Left colon (tissue), 2 donors: ENCODE measurements at places on chromosomes 3 and 15.

- no peak for DNase-seq
These were observed 509.9 kb downstream of the MECOM start for GRCh38 chr3:169153656-169154055.

DNA sequence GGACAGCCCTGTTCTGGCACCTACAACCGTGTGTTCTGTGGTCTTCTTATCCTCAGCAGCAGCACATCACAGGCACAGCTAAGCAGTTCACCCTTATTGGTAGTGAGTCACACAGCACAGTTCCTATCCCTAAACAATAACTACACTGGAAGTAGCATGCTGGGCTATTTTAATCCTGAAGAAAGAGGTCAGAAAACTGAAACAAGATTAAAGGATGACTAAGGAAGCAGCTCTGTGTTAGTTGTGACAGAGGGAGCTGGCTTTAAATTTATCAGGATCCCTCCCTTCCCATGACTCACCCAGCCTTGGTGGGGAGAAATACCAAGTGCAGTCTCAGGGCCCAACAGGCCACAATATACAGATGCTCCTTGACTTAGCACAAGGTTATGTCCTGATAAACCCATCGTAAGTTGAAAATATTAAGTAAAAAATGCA is 144.3 kb downstream of the ERC2 start:
- no peak for DNase-seq

DNA sequence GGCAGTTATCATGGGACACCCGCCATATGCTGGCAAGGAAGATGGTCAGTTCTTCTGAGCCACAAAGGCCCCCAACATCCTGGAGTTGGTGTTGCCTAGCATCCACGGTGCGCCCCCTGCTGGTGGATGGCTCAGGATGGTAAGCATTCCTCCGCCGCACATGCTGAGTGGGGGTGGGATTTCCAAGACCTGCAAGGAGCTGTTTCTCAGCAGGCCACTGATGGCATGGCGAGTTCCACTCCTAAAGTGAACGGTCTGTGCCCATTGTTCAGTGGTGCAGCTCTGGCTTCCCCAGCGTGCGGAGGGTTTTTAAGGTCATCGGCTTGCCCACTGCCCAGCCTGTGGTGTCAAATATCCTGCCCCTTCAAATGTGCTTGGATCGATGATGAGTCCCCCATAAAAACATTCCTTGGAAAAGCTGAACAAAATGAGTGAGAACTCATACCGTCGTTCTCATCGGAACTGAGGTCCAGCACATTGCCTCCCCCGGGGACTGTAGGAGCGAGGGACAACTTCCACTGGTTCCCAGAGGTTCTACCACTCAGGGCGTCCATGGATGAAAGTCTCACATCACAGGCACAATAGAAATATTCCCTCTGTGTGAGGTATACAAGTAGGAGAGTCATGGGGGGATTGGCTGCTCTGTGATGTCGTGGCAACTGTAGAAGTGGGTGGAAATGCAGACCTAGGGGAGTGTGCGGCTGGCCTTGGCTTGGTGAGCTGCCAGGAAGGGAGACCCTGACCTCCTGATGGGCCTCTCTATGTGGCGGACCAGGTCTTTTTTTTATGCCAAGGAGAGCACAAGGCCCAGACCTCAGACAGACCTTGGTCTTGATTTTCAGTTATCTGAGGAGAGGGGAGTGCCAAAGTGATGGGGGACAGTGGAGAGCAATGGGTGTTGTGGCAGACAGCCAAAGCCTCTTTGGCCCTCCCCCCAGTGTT is 102.0 kb downstream of the SNRPN start:
- DNase-seq = no peak

DNA sequence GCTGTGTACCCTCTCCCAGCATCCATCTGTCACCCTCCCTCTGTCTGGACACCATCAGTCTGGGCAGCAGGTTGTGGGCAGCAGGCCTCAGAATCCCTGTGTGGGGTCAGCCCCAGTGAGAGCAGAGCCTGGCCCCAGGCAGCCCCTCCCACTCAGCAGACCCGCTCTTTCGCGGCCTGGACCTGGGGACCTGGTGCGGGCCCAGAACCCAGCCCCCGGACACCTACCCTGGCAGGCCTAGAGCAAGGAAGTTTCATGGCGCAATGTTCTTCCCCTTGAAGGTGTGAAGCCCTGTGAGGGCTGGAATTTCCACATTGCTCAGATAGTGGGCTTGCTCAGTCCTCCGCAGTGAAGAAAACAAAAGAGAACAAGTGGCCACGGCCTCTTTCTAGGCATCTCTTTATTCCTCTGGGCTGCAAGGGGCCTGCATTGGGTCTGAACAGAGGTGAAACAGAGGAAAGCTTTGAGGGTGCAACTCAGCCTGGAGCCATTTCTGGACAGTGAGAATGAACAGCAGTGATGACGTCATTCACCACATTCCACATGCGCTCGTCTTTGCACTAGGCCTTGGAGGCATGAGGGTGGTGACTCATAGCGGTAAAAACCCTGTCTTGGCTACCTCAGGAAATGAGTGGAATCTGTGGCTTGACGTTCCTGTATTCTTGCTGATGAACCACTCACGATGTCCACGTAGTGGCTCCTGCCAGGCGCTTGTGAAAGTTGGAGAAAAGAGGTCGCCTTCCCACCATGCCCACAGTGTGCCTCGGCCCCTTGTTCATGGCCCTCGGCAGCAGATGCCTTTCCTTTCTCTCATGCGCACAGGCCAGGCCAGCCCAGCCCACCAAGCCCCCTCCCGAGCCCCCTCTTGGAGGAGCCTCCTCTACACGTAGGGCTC is 66.1 kb downstream of the SLC30A4 start:
- DNase-seq = no peak

DNA sequence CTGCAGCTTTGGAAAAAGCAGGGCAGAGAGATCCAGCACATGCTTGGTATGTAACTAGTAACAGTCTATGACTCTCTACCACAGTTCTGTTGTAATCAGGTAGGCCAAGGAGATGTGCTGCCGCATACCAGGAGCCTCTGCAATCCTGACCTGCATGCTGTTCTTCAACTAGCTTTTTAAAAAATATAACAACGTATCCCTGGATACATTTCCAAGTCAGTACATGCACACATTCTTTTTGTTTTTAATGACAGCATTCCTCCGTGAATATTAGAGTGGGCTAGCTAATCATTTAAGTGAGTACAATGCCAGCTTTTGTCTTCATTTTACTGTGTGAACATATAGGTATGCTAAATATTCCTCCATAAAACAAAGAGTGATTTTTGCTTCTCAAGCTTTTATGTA is 437.8 kb downstream of the RBMS3 start:
- DNase-seq = no peak

DNA sequence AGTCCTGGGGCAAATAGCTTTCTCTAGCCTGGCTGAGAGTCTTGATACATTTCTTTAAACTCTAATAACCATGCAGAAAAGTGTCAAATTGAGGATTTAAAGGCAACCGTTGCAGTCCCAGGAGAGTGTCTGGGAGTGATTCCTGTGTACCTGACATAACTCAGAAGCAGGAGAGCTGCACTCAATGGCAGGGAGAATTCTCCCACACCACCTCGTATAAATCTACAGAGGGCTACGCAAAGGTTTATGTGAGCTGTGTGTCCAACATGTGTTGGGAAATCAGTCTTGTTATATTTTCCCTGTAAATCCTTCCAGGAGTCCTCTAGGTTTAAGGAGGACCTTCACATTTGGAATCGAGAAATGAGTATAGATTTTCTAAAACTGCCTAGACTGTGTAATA is 192.6 kb downstream of the WDR72 start:
- no peak for DNase-seq

DNA sequence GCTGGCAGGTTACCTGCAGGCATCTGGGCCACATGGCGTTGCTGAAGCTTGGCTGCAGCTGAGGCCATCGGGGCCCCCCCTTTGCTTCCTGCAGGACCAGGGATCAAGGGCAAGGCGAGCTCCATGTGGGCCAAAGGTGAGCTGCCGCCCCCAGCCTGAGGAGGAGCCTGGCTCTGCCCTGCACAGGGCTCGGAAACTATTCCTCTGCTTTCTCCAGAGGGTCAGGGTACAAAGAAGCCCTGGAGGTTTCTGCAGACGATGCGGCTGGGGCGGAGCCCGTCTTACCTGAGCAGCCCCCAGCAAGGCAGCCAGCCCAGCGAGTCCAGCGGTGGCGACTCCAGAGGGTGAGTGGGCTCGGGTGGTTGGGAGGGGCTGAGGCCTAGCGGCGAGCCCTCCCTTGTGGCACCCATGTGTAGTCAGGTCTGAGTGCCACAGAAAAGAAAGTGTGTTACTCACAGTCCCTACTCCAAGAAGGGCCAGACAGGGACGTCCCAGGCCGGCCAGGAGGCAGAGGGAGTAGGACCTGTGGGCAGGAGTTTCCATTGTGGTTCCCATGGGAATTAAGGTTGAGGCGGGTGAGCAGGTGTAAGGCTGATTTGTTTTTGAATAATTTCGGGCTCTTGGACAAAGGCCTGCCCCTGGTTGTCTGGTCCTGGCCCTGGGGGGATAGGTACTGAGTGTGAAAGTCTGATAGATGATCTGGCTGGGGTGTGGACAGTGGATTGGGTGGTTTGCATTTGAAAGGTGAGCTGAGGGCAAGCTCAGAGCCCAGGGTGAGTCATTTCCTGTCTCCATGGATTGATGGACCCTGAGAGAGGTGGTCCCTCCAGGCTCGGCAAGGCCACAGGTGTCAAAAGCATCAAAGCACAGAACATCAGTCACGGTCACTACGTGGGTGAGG is 25.4 kb downstream of the CFAP100 start:
- DNase-seq = no peak

DNA sequence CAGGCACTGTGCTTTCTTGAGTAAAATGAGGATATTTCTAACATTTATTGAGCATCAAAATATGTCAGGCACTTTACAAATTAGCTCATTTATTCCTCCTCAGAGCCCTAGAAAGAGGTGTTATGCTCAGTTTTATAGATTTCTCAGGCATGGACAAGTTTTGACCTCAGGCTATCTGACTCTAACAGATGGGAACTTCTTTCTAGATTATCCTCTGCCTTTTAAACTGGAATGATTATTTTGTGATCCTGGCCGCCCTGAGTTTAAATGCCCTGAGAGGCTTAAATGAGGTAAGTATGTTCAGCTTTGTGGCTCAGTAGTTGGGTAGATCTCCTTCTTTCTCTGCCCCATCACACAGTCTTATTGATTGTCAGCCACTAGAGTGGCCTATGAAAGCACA is 32.3 kb upstream of the ATP1B3 start:
- DNase-seq = no peak

DNA sequence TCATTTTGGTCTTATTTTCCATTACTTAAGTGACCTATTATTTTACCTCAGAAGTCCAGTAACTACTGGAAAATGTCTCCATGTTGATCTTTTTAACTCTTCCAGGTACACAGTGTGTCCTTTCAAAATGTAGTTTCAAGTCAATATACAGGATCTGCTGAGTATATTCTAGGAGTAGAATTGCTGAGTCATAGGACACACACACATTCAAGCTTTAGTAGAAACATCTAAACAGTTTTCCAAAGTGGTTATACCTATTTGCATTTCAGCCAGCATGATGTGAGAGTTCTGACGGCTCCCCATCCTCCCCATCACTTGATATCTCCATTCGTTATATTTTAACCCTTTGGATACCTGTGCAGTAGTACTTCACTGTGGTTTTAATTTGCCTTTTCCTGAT is 271.9 kb downstream of the MCTP2 start:
- DNase-seq = no peak

GRCh38 chr3:58474967-58475578 is 16.8 kb upstream of the KCTD6 start:
- DNase-seq = no peak

DNA sequence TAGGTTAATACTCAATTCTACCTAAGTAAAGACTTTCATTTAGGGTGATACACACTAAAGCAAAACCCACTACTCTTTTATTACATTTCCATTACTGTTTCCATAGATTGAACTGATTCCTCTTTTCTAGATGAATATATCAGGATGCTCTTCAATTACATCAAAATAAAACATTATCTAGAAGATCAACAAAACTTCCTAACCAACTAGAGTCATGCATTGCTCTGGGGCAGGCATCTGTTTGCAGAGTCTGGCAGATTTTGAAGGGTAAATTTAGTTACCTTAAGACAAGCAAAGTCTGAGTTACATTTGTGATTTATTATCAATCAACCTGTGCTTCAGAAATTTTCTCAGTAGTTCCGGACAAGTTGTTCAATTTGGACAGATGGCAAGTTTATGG is 117.1 kb downstream of the NEK11 start:
- no peak for DNase-seq

DNA sequence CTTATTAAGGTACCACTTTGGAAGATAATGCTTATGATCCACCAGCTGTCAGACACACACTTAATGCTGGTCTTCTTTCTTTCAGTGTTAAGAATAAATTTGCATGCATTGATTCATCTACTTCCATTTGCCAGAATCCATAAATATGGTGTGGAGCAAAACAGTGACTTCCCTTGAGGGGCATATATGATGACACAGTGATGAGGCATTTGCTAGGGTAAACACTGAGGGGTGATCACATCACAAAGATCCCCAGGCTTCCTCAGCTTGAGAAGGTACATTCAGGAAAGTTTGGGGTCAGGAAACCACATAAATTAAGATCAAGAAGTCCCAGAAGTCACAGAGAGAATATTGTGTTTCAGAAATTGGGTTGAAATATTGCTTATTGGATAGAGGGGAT is 9.9 kb upstream of the ZBED2 start:
- DNase-seq = no peak

DNA sequence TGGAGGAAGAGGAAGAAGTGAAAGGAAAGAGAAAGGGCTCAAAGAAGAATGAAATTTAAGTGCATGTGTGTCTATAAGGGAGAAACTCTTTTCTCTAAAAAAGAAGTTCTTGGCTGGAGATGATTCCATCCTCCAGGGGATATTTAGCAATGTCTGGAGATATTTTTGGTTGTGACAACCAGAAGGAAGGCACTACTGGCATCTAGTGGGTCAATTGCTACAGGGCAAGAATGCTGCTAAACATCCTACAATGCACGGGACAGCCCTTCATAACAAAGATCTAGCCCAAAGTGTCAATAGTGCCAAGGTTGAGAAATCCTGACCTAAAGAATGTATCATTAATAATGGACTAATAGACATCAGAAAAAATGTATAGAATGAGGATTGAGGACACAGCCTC is 57.4 kb upstream of the ST3GAL6 start:
- no peak for DNase-seq

DNA sequence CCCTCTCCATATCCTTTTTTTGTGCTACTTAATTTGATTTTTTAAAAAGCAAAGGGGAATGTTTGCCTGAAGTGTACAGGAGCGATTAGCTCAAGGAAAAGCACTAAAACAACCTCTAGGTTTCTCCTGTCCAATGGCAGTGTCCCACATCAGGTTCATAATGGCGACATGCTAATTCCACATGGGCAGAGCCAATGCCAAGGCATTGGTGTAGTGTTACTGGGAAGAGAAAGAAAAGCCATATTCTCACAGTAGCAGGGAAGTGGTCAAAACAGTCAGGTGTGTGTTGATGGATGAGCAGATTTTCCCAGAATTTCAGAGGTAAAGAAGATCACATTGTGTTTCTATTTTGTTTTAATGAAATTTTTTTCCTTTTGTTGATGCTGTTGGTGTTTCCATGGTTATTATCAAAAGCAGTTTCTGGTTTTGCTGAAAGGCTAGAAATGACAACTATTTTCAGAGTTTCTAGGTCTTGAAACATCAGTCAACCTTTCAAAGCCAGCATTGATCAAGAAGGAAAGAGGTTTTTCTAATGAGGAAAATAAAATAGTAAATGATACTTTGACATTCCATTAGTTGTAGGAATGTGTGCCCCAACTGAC is 65.2 kb downstream of the FNDC3B start:
- no peak for DNase-seq

GRCh38 chr3:129605203-129605921 is 1.1 kb downstream of the PLXND1 start:
- DNase-seq = no peak

- DNase-seq = no peak
These were observed 699.8 kb upstream of the GBE1 start for GRCh38 chr3:82461049-82461889.

GRCh38 chr3:194246709-194247349 is 104.3 kb downstream of the CPN2 start:
- no peak for DNase-seq

- no peak for DNase-seq
These were observed 82.2 kb upstream of the BOC start for GRCh38 chr3:113129168-113129567.
